Stimulated activated naive B cell treated with anti-CD40 and anti-IgM and Interleukin-4, amounts not matched to agents 10 μg/mL and 1 μg/mL and 100 μg/mL, for 72 hours (primary cell): ENCODE measurements at places on chromosomes 4 and X.

DNA sequence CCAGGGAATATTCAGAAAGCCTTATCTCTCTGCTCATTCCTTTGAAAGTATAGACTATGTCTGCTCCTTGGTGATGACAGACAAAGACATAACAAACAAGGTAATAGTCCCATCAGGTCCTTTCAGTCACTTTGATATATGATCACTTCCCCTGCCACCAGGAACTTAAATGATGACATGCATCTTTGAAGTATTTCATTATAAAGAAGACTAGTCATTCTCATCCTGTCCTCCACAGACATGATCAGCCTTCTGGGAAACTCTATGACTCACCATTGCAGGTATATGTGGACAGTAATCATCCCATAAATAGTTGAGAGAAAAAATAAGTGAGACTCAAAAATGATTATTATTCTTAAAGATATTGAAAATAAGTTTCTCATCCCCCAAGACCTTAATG lies 117.5 kb upstream of the VCX2 start:
- no peak for DNase-seq

DNA sequence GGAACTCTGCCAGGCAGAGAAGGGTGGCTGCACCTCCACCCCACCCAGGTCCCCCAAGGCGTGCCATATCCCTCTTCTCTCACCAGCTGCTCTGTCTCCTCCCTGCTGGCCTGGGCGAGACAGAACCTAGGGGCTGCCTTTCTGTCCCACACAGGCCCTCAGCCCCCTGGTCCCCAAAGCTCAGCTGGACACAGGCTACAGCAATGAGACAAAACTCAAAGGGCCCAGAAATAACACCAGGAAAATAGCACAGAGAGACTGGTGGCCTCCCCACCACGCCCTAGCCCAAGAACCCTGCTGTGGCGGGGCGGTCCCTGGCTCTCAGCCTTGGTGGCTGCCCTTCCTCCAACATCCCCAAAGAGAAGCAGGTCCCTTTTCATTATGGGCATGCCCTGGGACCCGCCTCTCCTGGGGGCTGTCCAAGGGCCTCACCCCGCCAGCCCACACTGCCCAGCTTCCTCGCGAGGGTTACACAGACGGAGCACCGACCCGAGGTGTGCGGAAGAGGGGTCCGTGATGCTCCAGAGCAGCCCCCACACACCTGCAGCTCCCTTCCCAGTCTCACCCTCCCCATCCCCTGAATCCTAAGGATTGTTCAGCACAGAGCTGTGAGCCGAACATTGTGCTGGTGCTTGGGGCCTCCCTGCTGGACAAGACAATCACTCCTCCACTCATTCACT lies 67.7 kb upstream of the HMX1 start:
- DNase-seq: no peak

- DNase-seq: no peak
Measured at GRCh38 chr4:6943012-6943884, 33.6 kb downstream of the TBC1D14 start.

- DNase-seq: no peak
Measured at GRCh38 chr4:123506011-123506695, 109.6 kb downstream of the SPRY1 start.

DNA sequence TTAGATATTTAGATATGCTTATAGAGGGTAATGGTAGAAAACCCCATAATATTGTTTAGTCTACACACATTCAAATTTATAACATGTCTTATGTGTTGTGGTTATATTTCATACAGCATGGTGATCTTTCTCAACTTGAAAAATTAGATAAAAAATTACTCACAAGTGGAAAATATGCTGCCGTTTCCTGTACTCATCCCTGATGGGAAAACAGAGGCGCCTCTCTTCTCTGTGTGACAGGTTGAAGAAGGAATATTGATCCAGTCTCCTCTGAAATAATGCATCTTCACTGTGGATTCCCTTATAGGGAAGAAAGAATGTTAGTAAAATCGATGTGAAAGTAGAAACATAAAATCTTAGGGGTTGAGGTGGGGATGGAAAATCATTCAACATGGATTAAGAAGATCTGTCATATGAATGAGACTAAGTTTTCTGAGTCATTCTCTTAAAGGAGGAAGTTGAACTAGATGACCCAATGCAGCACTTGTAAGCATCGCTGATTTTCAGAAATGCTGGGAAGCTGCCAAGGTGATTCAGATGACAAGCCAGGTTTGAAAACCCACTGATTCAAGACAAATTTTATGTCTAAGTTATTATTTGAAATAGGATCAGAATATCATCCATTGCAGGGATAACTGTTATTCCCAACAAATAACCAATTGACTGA lies 70.7 kb downstream of the ANKRD50 start:
- DNase-seq: no peak

GRCh38 chrX:139058831-139059495 lies 347.4 kb upstream of the FGF13 start:
- DNase-seq: no peak
